ENCODE measurements at places on chromosomes 11 and 22.

DNA sequence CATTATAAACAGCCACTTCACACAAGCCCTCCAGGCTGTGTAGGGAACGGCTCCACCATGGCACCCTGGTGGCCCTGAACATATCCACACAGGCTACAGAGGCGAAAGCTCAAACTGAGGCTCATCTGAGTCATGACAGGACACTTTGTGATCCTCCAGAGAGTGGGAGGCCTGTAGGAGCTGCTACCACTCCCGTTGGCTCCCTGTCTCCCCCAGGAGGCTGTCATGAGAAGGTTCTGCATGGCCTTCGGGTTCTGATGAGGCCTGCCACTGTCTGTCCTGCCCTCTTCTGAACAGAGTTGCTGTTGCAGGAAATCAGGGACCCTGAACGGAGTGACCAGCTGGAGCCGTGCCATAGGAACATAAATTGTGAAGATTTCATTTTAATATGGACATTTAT lies 23.8 kb upstream of the ALDH3B2 start:
- DNase-seq, result no peak

- no peak for DNase-seq
Measured at GRCh38 chr11:18704698-18705097, 6.1 kb downstream of the TMEM86A start.

GRCh38 chr11:77510095-77510494 lies 36.2 kb upstream of the PAK1 start:
- no peak for DNase-seq

DNA sequence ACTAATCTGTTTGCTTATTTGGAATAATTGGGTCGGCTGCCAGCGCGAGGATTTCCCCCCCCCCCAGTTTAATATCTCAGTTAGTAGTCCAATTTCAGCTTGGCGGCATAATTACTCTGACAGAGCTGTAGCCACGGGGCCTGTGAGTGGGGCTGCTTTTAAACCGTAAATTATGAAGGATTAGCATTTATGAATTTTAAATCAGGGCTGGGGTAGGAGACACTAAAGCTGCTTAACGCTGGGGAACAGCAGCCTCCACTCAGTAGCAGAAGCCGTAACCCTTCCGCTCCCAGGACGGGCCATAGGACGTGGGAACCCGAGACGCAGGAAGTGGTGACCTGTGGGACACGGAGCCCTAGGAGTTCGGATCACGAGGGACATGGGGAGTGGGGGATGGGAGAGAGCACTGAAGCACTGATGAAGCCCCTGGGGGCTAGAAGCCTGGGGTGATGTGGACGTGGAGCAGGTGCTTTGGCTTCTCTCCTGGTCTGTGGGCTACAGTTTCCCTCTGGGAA lies 66.2 kb upstream of the LMO1 start:
- DNase-seq, result no peak

- no peak for DNase-seq
Measured at GRCh38 chr11:47969401-47969800, 11.0 kb upstream of the PTPRJ start.

DNA sequence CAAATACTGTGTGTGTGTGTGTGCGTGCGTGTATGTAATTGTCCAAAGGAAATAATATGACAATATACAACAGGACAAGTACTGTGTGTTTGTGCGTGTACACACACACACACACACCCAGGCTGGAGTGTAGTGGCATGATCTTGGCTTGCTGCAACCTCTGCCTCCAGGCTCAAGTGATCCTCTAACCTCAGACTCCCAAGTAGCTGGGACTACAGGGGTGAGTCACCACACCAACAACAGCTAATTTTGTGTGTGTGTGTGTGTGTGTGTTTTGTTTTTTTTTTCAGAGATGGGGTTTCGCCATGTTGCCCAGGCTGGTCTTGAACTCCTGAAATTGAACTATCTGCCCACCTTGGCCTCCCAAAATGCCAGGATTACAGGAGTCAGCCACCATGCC lies 61.5 kb downstream of the NUP98 start:
- no peak for DNase-seq

- peak; percentile 95 for DNase-seq
Measured at GRCh38 chr11:76588455-76589325, 81.9 kb downstream of the LRRC32 start.

GRCh38 chr22:22099833-22100812 lies 117.5 kb upstream of the TOP3B start:
- DNase-seq, result no peak

DNA sequence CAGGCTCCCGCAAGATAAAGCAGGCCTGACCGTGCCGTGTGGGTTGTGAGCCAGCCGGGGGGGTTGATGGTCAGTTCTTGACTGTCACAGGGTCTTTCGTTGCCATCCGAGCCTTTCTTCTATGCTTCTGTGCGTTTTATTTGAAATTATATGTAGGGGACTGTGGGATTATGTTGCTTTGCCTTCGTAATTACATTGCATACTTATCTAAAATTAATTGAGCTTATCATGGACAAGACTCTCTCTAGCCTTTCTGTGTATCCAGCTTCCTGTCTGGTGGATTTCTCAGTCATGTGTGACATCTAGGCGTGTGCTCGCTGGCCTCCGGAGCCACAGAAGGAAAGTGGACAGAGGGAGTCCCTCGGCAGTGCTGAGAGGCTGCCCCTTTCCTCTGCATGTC lies 93.2 kb downstream of the TBC1D22A start:
- no peak for DNase-seq

DNA sequence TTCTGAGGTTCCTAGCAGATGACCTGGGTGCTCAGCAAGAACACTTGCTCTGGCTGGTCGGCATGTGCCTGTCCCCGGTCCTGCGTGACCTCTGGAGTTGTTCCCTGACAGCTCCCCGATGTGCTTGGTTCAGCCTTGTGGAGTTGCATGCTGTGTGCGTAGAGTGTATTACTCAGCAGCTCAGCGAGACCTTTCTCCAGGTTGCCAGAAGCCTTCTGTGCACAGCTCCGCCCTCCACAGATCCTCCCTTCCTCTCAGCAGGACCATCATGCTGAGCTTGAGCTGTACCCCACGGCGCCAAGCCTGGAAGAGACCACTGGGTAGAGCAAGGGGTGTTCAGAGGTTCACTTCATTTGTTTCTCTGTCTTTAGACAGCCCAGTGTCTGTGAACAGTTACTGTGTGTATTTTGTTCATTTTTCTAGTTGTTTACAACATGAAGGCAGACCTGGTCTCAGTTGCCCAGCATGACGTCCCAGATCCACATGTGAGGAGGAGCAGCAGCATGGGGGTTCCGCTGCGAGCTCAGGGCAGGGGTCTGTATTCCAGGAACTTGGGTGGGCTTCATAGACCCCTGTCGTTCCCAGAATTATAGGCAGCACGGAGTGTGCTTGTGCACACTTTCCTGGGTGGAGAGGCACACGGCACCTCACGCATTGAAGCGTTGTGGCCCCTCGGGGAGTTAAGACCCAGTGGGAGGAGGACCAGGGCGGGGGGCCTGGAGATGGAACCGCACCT lies 148.6 kb downstream of the IGLL1 start:
- no peak for DNase-seq

DNA sequence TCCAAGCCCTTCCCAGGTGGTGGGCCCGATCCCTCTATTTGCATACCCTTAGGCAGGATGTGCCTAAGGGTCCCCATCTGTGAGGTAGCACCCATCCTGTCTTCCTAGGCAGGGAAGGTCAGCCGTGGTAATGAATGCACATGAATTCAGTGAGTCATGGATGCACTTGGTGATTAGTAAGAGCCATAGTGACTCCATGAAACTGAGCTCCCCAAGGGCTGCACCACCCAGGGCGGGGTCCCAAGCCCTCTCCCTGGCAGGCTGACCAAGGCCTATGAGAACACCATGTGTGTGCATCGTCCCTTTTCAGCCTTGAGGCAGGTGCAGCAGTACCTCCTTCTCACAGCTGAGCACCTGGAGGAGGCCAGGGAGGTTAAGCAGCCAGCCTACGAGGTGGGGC lies 15.6 kb upstream of the SUSD2 start:
- DNase-seq, result no peak

DNA sequence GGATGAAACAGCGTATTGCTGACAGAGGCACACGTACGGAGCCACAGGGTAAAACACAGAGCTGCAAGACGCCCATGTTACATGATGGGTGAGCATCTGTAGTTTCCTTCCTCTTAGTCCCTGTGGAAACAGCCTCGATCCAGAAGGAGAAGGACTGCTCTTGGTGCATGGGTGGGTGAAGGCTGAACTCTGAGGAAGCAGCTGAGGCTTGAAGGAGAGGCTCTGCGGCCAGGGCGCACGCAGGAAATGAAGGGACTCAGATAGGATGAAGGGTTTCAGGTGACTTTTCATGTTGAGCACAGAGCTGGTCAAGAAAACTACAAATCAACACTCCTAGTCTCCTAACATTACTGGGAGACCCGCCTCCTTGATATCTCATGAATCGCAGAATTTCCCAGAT lies 65.7 kb upstream of the ADA2 start:
- DNase-seq, result no peak

- DNase-seq, result no peak
Measured at GRCh38 chr11:31996159-31996881, 94.6 kb upstream of the RCN1 start.

DNA sequence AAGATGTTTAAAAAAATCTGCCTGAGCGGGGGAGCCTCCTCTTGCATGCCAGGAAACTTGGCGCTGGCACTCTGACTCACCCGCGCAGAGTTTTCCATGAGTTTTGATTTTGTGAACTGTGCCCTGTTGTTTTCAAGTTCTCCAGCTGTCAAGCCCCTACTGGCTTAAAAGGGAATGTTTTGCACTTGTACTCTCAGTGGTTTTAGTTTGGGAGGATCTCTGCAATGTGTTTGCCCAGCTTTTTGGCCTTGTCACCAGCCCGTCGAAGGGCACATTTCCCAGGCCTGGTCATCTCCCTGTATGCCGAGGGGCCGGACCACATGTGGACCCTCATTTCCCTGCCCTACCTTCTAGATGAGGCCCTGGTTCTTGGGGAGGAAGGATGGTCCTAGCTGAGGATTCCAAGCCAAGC lies 12.2 kb downstream of the MRGPRF start:
- no peak for DNase-seq

GRCh38 chr11:30328681-30329080 lies 5.8 kb downstream of the ARL14EP start:
- no peak for DNase-seq

GRCh38 chr11:76131142-76131541 lies 75.2 kb downstream of the WNT11 start:
- DNase-seq, result no peak

GRCh38 chr11:120598517-120599257 lies 87.1 kb downstream of the GRIK4 start:
- DNase-seq, result no peak

DNA sequence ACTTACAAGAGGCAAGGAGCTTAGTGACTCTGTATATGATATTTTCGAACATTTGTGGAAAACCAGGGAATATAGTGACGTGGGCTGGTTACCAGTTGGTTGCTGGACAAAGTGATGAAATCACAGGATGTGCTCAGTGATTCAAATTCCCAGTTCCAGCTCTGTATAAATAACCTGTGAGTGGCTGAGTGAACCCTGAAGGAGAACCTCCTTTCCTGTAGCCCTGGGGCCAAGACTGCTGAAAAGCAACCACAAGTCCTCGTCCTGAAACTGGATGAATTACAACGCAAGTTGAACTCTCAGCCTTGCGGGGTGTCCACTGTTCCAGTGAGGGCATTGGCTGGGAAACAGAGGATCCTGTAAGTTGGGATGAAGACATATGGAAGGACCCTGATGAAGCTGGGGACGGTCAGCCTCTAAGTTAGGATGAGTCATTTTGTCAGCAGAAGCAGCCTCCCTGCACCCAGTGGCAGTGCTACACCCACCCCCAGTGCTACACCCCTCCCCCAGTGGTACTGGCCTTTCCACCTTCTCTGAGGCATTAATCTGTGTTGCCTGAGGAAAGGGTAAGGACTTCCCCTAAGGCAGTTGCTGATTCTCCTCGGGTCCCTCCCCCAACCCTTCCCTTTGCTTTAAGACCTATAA lies 22.0 kb upstream of the CD81 start:
- DNase-seq, result no peak

DNA sequence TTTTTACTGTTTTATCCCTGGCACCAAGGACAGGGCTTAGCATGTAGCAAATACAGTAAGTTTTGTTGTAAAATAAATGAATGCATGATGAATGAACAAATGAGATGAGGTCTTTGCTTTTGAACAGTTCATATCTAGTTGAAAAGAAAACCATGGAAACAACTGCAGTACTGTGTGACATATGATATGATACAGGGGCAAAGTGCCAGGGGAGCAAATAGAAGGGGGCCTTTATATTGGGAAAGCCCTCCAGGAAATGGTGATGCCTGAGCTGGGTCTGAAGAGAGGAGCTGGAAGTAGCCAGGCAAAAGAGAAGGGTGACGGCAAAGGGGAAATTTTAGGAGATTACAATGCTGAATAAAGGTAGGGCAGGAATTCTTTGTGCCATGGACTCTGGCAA lies 63.8 kb upstream of the UCP3 start:
- DNase-seq, result no peak

DNA sequence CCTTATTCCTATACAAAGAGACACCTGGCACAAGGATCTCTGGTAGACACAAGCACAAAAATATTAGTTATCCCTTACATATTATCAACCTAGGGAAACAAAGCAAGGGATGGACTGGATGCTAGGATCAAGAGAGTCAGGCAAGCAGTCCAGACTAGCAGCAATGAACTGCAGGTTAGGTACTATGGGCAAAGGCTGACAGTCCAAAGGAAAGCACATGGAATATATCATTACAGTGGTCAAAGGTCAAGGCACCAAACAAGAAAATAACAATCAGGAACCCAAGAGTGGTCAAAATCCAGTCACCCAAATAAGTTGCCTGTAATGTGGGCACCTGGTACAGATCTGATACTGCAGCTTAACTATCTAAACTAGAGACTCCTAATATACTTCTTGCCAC lies 77.7 kb downstream of the TTC28 start:
- no peak for DNase-seq

DNA sequence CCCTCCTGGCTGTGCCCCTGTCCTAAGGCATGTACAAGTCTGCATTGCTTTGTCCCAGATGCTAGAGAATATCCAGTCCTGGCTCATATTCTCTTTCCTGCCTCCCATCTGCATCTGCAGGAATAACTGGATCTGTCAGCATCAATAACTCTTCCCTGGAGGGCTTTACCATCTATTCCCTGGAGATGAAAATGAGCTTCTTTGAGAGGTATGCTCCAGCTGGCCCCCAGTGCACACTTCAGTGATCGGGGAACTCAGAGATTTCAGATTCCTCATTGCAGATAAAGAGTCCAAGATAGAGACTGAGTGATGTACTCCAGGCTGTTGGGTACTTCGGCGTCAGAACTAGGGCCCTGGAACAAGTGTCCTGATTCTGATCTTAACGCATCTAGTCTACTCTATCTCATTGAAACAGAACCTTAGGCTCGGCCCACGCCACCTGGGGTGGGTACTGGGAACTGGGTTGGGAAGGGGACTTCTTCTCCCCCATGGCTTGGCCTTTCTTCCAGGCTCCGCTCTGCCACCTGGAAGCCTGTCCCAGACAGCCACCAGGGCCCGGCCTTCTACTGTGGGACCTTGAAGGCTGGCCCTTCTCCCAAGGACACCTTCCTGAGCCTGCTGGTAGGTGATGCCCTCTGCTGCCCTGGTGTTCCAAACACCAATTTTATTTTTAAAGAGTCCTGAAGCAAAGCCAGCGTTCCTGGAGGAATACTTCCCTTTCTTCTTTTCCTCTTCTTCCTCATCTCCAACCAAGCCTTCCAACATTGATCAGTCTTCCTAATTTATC lies 17.8 kb upstream of the GLB1L2 start:
- no peak for DNase-seq

GRCh38 chr22:40867109-40867508 lies 5.2 kb upstream of the DNAJB7 start:
- no peak for DNase-seq

- no peak for DNase-seq
Measured at GRCh38 chr11:47105974-47106373, 70.7 kb downstream of the ARFGAP2 start.
